ENCODE measurements at places on chromosomes 13 and 19. TPM values are rescaled to one million over a fixed set of nuclear protein-coding genes. Genes with fewer than 3 reads are reported as not detected.

- DNase-seq: no peak
Observed at GRCh38 chr19:48405850-48406249, 12.4 kb downstream of the GRIN2D start.

GRCh38 chr13:44542361-44542760 lies 33.8 kb downstream of the TSC22D1 start:
- no peak for DNase-seq

DNA sequence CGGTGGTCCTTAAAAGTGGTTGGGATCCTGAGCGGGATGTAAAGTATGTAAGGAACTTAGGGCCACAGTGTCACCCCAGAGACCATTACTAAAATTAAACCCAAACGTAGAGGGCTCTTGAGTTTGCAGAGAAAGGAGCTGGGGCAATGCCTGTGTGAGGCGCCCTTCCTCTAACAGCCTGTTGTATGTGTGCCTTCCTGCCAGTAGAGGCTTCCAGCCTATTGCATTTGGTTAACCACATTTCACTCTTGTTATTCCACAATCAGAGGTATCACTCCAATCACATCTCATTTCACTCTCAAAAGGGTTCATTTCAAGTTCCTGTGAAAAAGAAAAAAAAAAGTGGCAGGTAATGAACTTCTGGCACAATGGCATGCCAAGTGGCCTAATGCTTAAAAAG lies 29.4 kb downstream of the DIAPH3 start:
- DNase-seq: no peak

DNA sequence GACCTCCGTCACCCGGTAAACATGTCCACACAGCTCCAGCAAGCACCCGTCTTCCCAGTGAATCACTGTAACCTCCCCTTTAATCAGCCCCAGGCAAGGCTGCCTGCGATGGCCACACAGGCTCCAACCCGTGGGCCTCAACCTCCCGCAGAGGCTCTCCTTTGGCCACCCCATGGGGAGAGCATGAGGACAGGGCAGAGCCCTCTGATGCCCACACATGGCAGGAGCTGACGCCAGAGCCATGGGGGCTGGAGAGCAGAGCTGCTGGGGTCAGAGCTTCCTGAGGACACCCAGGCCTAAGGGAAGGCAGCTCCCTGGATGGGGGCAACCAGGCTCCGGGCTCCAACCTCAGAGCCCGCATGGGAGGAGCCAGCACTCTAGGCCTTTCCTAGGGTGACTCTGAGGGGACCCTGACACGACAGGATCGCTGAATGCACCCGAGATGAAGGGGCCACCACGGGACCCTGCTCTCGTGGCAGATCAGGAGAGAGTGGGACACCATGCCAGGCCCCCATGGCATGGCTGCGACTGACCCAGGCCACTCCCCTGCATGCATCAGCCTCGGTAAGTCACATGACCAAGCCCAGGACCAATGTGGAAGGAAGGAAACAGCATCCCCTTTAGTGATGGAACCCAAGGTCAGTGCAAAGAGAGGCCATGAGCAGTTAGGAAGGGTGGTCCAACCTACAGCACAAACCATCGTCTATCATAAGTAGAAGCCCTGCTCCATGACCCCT lies 9.0 kb upstream of the CEACAM5 start:
- no peak for DNase-seq

DNA sequence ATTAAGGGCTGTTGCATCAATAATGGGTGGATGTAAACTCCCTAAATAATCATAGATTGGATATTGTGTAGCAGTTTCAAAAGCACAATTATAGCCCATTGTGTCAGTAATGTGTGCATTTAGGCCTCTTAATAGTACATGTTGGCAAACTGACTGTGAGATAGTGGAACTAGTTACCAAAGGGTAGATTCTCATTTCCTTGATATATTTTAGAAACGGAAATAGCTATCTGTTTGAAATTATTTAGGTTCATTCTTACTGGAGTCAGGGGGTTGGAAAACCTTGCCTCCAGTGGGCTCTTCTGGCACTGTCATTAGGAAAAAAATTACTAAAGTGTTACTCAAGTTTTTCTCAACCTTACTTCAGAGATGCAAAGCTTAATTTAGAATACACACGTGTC lies 1074.9 kb downstream of the PCDH17 start:
- no peak for DNase-seq

- DNase-seq: no peak
Observed at GRCh38 chr13:22135446-22135845, 464.6 kb downstream of the FGF9 start.

- DNase-seq: no peak
Observed at GRCh38 chr19:3068071-3068470, 5.8 kb upstream of the TLE5 start.

Gene IL11
- 0.35 TPM for total RNA-seq

DNA sequence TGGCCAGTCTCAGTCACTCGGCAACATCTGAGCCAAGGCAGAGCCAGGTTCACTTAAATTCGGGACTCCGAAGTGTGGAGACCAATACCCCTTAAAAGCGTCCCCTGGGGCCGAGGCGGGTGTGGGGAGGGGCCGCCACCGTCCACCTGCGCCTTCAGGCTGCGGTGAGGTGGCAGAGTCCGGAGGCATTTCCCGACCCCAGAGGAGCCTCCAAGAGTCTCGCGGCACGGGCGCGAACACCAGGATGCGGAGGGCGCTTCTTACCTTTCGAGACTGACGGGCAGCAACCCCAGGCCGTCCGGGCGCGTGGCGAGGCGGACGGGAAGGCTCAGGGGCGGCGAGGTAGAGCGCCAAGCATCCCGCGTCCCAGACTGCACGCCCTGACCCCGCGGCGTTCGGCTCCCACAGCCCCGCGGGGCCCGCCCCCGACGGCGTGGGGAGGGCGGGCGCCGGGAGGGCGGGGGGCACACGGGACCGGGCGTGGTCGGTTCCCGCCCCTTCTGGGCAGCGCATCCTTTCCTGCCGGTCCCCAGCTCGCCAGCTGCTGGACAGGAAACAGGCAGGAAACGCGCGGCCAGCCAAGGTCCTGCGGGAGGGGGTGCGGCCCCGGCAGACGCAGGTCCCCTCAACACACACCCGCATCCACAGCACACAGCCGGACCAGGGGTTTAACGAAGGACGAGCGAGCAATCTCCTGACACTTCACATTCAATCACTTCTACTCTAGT lies at the start of gene THSD1:
THSD1 (minus strand) TSS at position 406 of the 728 bp plus-strand sequence. CDS start 3,572 bp downstream, outside the sequence.
- no peak for DNase-seq

GRCh38 chr19:8355631-8356402 lies 8.1 kb upstream of the ANGPTL4 start:
- no peak for DNase-seq

Gene RUBCNL
- 1.8 TPM for total RNA-seq

GRCh38 chr13:50094615-50095293 lies 79.5 kb downstream of the KCNRG start:
- no peak for DNase-seq

DNA sequence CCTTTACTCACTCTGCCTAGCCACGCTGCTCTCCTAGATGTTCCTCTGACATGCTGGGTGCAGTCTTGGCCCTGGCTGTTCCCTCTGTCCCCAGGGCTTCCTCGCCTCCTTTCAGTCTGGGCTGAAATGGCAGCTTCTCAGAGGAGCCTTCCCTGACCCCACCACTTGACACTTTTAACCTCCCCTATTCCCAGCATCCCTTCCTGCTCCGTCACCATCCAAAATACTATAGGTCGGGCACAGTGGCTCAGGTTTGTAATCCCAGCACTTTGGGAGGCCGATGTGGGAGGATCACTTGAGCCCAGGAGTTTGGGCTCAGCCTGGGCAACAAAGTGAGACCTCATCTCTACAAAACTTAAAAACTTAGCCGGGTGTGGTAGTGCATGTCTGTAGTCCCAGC lies 2.6 kb downstream of the FAM187B start:
- no peak for DNase-seq

Gene DPF1
- 0.45 TPM for total RNA-seq
